ENCODE measurements at places on chromosomes 2 and 18.

- DNase-seq = no peak
Measured at GRCh38 chr2:134693359-134694330, 25.2 kb downstream of the TMEM163 start.

DNA sequence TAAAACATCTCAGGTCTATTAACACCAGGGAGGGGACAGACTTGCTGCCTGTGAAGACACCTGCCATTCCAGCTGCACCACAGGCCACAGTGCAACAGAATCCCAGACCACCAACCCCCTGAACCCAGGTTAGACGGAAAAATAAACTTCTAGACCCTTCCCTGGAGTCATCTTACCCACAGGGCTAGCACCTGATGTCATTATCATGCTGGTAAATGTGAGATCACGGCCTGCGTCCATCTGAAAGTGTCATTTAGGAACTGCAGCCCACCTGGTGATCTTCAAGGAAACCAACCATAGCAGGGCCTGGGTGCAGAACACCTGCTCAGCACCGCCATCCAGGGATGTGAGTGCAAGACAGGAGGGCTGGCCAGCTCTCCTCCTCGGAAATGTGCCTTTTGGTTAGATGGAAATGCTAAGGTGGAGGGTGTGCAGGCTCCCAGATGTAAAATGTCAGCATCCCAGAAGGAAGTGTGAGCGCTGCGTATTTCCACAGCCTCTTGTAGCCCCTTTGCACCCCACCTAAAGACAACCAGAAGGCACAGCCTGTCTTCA, 80.8 kb downstream of the PTGR3 start:
- DNase-seq = no peak

- DNase-seq = no peak
Measured at GRCh38 chr2:234814374-234814773, 137.4 kb upstream of the SH3BP4 start.

- no peak for DNase-seq
Measured at GRCh38 chr18:23835091-23835490, 145.8 kb downstream of the LAMA3 start.

DNA sequence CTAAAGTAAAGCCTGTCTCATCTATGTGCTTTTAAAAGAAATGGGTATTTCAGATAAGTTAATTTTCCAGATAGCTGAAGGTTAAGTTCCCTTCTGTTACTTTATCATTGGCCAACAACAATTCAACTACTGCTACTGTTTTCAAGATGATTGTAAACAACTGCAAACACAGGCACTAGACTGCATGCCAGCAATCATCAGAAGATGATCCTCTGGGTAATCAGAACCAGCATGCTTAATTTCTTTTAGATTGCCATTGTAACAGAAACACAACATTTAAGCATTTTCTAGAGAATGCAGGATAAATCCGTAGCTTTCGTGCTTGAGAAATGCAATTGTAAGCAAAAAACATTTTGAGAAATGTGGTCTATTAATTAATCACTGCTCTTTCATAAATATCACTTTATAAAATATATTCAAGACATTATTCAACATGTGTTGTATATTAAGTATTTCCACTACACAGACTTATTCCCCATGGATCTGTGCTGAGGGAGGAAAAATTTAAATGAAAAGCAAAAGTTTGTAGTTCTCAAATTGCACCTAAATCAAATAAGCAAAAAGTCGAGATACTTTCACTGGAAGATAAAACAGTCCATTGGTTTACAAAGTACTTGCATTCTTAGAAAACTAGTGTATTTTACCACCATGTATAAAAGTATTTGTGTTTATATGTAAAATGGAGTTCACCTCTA, 133.7 kb downstream of the ATL2 start:
- no peak for DNase-seq

- no peak for DNase-seq
Measured at GRCh38 chr2:172845028-172845630, 109.5 kb downstream of the RAPGEF4 start.

GRCh38 chr2:171735991-171736710, 48.9 kb downstream of the DYNC1I2 start:
- DNase-seq = no peak

Measured in BJ (cell line).